ENCODE measurements at places on chromosomes 12 and 14.

DNA sequence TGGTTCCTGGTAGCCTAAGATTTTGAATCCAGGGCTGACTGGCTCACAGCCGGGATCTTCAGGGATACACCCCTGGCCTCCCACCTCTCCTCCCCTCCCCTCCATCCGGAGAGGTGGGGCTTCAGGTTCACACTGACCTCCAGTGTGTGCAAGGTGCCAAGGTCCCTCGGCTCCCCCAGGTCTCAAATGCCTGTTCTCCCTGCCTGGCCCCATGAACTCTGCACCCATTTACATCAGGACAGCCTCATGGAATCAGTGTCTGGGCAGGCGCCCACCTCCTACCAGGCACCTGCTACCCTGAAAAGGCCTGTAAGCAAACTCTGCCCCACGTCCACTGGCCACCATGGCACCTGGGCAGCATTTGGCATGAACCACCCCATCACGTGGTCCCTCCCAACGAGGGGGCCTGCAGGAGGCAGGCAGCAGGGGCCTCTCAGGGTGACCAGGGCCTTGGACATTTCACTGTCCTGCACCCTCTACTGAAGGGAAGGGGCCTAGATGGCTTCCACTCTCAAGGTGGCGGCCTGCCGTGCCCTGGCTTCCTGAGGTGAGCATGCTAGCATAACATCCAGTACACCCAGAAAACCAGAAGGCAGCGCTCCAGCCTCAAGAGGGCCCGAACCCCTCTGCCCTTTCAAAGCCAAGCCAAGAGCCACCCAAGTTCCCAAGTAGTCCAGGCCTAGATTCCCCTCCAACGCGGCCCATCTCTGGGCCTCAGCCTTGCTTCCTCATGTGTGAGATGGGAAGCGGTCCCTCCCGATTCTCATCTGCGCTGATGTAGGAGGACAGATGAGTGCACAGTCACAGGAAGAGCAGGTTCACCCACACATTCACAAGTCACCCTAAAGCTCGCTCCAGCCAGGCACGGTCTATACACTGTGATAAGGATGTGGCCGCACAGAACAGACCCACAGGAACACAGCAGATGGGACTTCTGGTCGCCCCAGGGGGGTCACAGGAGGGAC lies 37.3 kb downstream of the CCDC85C start:
- DNase-seq, result no peak

- DNase-seq, result no peak
Measured at GRCh38 chr12:5872745-5873144, 72.3 kb downstream of the ANO2 start.

GRCh38 chr14:38856798-38857197 lies 246.2 kb downstream of the SEC23A start:
- DNase-seq, result no peak

DNA sequence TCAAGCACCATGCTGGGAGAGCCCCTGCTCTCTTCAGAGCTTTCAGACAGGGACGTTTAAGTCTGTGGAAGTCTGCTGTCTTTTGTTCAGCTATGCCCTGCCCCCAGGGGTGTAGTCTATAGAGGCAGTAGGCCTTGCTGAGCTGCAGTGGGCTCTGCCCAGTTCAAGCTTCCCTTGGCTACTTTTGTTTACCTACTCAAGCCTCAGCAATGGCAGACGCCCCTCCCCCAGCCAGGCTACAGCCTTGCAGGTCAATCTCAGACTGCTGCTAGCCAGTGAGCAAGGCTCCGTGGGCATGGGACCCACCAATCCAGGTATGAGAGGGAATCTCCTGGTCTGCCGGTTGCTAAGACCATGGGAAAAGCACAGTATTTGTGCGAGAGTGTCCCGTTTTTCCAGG lies 37.4 kb upstream of the C12orf71 start:
- DNase-seq, result no peak

- DNase-seq, result no peak
Measured at GRCh38 chr14:67574156-67574555, 25.9 kb downstream of the PIGH start.
